Naive thymus-derived CD8-positive, alpha-beta T cell (primary cell): ENCODE measurements at places on chromosomes 16 and 17. TPM values are rescaled to one million over a fixed set of nuclear protein-coding genes. Genes with fewer than 3 reads are reported as not detected.

The QRICH2 gene
- 8.3 TPM for total RNA-seq

The CLDN7 gene
- total RNA-seq, result 7.4 TPM

The ABCC1 gene
- 66.7 TPM for total RNA-seq

The GAST gene
- not detected for total RNA-seq

The TGFB1I1 gene
- 0.68 TPM for total RNA-seq

- peak; percentile 70 for DNase-seq
Observed at GRCh38 chr17:31494259-31495021, 103.0 kb downstream of the RAB11FIP4 start.

DNA sequence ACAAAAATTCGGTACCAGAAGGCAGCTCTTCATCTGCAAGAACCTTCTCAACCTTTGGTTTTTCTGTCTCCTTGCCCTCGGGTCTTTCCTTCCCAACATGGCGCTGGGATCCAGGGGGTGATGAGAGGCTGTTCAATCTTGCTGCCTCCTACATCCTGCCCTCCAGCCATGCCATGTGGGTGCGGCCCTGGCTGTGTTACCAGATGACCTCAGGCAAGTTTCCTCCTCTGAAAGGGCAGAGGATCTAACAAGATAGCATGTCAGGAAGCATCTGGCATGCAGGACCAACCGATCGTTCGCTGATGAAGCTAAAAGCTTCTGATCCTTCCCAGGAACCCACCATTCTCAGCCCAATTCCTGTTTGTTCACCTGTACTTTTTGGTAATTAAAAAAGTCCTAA lies 36.8 kb upstream of the BCAR1 start:
- DNase-seq, result no peak

DNA sequence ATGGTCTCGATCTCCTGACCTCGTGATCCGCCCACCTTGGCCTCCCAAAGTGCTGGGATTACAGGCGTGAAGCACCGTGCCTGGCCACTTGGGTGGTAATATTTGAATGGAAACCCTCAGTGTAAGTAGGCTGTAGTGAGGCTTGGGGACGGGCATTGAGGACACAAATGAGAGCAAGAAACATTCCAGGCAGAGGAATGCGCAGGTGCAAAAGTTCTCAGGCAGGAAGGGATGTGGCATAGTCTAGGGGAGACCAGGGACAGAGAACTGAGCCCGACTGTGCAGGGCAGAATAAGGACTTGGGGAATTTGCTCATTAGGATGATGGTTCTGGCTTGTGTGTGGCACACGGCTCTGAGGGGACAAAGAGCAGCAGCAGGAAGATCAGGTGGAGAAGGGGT lies 54.8 kb downstream of the GRB2 start:
- DNase-seq, result no peak

DNA sequence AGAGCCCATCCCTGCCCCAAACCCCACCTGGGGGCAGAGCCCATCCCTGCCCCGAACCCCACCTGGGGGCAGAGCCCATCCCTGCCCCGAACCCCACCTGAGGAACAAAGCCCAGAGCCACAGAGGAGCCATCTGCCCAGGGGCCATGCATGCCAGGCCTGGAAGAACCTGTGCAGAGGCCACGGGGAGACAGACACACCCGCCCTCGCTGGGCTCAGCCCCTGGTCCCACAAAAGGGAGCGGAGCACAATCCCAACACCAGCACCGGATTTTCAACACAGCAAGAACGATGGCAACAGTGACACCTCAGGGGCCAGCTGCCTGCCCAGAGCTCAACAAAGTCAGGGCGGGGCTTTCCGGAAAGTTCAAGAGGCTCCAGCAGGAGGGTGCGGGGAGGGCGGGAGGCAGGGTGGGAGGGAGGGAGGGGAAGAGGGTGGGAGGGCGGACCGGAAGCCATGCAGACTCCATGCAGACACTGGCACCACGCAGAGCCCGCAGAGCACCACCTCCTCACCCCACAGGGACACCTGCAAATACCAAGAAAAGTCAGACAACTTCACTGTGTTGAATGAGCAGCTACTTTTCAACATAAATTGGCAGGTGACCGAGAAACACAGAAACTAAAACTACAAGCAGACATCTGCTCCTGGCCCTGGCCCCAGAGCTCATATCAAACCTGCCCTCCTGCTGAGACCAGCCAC lies 27.9 kb upstream of the C16orf95 start:
- DNase-seq, result peak; percentile 27

DNA sequence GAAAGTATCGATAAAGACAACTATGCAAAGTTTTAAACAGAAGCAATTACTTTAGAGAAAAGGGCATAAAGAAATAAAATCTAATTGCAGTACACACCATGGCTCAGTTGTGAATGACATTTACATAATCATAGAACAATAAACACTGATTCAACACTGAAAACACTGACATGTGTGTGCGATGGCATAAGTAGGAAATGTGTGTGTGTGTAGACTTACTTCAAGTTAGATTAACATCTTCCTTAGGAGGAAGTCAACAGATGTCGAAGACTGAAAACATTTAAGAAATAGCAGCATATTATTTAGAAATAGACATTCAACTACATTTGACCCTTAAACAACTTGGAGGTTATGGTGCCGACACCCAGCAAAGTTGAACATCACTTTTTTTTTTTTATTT lies 172.4 kb downstream of the STX8 start:
- no peak for DNase-seq

DNA sequence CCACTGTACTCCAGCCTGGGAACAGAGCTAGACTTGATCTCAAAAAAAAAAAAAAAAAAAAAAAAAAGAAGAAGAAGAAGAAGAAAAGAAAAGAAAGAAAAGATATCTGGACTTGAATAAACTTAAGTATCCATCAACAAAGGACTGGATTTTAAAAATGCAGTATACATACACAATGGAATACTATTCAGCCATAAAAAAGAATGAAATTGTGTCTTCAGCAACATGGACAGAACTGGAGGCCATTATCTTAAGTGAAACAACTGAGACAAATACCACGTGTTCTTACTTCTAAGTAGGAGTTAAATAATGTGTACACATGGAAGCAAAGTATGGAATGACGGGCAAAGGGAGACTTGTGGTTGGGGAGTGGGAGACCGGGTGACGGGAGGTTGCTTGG lies 40.1 kb upstream of the MNT start:
- no peak for DNase-seq
